ENCODE measurements at places on chromosomes 2 and 18.

GRCh38 chr18:10020171-10020570 lies 106.4 kb downstream of the VAPA start:
- no peak for DNase-seq

DNA sequence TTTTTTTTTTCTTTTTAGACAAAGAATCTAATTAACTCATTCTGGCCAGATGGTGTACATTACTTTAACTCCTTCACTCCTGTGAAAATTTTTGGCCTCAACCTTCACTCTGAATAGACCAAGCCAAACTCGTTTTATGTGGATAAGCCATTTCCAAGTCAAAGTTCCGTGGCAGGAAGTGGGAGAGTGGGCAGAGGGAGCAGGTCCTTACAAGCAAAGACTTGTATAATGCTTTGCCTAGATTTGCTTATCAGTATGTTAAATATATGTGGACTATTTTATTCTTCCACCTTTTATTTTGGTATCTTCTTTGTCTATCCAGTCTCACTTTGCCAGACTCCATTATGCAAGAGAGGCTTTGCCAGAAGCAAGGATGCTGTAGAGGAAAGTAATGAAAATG lies 178.1 kb upstream of the TNP1 start:
- no peak for DNase-seq

DNA sequence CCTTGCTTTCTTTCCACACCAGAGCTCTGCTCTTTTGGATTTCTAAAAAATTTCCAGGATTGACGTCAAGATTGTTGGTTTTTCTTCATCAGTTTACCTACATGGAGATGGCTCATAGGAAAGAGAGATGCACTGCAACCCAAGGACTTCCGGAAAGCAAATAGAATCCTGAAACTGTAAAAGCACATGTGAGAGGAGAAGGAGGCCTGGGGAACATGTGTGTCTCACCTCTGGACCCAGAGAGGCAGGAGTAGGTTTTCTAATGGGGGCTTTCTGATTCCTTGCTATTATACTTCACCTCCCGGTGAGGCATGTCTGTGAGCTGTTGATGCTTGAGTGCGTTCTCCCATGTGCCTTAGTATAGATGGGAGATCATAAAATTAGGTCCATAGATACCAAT lies 362.8 kb downstream of the DCDC2C start:
- DNase-seq = no peak

DNA sequence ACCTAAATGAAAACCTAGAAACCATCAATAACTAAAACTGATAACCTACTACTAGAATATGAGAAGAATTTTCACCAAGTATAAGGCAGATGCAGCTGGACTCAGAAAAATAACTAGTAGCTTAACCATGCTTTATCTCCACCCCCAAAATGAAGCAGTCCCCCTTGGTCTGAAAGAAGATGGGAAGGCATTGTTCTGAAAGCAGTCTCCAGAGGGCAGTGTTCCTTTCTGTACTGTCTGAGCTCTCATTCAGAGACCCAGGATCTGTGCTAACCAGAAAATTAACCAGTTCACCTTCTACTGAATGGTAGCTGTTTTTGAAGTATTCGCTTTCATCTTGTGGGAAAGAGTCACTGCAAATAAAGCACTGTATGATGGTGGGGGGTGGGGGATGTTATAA lies 273.0 kb downstream of the PDE11A start:
- no peak for DNase-seq
